ENCODE measurements at places on chromosomes 4 and X.

- DNase-seq = no peak
These were observed 50.9 kb downstream of the ABCG2 start for GRCh38 chr4:88107406-88108107.

DNA sequence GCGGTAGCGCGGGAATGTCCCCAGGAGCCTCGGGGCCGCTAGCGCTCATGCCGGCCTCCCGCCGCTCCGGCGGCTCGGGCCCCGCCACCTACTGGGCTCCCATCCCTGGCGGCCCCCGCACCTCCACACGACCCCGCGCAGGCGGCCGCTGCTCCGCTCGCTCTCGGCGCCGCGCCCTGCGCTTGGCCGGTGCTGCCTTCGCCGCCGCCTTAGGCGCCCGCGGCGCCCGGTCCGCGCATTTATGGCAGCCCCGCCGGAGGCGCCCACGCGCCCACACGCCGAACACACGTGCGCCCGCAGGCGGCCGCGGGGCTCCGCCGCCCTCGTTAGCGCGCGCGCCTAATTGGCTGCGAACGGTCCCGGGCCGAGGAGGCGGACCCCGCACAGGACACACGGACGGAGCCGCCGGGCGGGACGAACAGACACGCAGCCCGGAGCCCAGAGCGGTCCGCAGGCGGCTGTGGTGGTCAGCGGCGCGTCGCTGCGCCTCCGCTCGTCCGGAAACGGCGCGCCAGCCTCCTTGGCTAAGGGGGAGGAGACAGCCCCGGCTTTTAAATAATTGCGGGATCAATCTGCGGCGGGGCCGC is at the start of gene NKX1-1:
NKX1-1 (minus strand) TSS at position 49 of the 587 bp plus-strand sequence; CDS start at position 49, 0 bp downstream.
- DNase-seq = peak; percentile 6

GRCh38 chr4:140756319-140757231 is at the start of gene TBC1D9:
Gene TBC1D9 (minus strand): TSS chr4:140756385. CDS start chr4:140756045, 340 bp downstream.
- no peak for DNase-seq

- no peak for DNase-seq
These were observed 33.9 kb downstream of the USP46 start for GRCh38 chr4:52625216-52625615.

- no peak for DNase-seq
These were observed 167.5 kb downstream of the DCTD start for GRCh38 chr4:182749667-182750167.

DNA sequence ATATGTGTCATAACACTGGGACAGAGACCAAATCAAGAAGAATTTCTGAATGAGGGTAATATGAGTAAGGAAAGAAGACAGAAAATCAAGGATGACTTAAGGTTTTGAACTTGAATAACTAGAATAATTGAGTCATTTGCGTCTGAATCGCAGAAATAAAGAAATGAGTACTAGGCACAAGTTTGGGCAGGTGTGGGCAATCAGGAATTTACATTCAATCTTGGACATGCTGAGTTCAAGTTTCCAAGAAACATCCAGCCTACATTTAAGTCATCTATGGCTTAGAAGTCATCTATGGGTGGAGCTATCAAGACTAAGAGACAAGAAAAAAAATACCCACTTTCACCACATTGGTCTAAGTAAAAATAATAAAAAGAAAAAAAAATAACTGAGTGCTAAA is 30.4 kb upstream of the WDR44 start:
- no peak for DNase-seq

- no peak for DNase-seq
These were observed 108.3 kb downstream of the CDS1 start for GRCh38 chr4:84691170-84691691.

DNA sequence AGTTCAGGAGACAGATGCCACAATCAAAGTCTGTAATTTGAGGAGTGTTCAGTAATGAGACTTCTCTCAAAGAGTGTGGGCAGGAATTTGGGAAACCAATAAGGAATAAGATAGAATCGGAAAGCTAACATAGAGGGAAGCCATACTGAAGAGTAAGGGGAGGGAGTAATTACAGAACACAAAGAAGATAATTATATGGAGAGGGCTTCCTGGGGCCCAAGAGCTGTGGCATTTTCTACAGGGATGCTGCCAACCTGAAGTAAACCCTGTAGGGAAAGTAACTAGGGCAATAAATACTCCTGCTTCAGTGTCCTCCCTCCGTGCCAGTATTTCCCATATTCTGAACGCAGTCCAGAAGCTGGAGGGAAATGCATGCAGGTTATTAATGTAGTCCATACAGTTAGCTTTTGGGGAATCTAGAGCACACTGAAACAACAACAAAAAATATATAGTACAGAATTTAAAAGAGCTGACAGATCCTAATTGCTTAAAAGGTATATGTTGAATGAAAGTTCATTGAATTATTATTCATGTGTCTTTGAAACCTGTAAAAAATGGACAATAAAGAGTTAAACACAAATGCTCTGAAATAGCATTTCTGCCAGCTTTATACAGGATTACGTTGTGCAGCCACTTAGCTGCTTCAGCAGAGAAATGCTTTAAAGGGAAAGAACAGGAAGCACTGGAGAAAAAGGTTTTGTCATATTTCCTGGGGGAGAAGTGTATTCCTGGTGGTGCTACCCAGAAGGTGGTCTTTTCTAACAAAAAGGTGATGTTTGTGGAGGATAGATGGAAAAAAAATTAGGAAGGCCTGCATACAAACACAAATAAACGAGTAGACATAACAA is 48.0 kb downstream of the CXXC4 start:
- DNase-seq = no peak

GRCh38 chrX:12974796-12975669 is at the start of gene TMSB4X:
Gene TMSB4X (plus strand): TSS chrX:12975110.
- peak; percentile 82 for DNase-seq

DNA sequence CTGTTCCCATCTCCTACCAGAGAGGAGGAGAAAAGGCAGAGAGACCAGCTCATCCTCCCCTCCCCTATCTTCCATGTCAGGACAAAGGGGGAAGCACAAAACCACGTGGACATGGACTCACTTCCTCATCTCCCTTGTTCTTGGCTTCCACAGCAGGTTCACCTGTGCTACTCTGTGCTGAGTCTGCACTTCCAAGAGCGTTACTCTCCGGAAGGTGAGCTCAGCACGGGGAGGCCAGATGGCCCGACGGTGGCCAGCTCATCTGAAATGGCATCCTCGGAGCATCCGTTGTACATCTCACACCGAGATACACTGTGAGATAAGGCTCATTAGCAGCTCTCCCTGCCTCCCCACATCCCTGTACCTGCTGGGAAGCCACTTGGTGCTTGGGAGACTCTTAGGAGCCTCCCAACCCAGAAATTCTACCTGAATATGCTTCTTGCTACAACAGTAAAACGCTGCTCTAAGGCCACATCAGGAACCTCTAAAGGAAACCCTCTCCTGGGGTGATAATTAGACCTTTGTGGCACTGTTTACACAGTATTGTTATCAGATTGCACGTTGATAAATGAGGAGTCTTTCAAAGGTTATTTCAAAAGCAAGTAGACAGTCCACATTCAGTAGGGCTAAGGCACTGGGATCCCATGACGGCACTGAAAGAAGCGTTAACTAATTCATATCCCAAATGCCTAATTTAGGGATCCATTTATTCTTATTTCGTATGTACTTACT is 19.4 kb downstream of the LGI2 start:
- no peak for DNase-seq

GRCh38 chr4:54373718-54374210 is 144.7 kb downstream of the PDGFRA start:
- DNase-seq = no peak

DNA sequence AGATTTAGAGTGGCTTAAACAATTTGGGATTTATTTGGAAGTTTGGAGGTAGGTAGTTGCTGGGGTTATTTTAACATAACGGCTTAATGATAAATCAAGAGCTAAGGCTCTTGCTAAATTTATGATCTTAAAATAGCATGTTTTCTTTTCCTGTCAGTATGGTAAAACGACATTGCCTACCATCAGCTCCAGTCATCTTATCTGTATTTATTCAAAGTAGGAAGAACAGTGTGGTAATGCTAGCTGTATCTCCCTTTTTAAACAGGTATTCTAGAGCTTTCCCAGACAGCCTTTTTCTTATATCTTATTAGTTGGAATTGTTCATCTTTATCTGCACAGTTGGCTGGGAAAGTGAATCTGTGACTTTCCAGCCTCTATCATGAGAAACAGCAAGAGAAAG is 110.2 kb downstream of the SLC4A4 start:
- no peak for DNase-seq

- DNase-seq = no peak
These were observed 93.7 kb upstream of the TRPC3 start for GRCh38 chr4:122045533-122045932.

DNA sequence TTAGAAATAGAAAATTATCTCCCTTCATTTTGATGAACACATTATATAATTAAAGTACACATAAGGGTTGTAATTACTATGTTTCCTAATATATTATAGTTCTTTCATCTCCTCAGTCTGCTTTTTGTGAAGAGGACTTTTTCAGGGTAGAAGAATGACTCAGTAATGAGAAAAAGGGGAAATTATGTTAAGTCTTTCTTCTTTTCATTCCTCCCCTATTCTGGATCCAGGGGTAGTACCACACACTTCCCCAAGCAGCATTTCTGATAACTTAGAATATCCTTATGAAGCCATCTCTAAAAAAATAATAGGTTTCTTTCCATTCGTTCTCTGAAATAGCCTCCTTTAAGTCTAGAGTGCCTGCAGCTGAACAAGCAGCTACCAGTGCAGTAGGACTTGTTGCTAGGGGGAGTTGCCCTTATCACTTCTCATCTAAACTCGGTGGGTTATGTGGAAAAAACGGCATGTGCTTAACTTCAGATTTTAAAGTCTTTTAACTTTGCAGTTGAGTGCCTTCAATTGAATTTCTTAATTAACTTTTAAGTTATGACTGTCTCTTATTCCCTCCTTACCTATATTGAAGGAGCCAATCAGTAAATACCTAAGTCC is 184.8 kb downstream of the ARHGAP24 start:
- DNase-seq = no peak

GRCh38 chr4:165828928-165829327 is 44.1 kb upstream of the TLL1 start:
- no peak for DNase-seq

DNA sequence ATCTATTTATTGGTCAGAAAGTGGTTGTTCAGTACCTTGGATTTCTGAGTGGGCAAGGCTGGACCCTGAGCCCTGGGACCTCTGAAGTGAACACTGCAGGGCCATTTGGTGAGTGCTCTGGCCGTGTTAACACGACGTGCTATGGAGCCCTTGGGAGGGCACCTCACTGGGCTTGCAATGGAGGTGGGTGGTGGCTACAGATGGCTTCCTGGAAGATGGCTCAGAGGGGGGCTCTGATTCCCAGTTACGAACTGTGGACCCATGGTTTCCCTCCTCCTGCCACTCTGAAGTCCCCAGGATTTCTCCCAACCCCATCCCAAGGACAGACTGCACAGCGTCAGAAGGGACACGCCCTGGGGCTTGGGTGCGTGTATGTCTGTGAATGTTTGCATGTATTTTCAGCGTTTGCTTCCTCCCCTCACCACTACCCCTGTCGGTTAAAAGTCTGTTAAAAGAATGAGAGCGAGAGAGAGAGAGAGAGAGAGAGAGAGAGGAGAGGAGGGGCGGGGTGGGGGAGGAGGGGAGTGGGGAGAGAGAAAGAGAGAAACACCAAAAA is 3.7 kb upstream of the RHOH start:
- peak; percentile 58 for DNase-seq

- no peak for DNase-seq
These were observed 81.8 kb downstream of the GLUD2 start for GRCh38 chrX:121128925-121129877.

GRCh38 chrX:152814048-152814447 is 16.5 kb downstream of the CETN2 start:
- no peak for DNase-seq

DNA sequence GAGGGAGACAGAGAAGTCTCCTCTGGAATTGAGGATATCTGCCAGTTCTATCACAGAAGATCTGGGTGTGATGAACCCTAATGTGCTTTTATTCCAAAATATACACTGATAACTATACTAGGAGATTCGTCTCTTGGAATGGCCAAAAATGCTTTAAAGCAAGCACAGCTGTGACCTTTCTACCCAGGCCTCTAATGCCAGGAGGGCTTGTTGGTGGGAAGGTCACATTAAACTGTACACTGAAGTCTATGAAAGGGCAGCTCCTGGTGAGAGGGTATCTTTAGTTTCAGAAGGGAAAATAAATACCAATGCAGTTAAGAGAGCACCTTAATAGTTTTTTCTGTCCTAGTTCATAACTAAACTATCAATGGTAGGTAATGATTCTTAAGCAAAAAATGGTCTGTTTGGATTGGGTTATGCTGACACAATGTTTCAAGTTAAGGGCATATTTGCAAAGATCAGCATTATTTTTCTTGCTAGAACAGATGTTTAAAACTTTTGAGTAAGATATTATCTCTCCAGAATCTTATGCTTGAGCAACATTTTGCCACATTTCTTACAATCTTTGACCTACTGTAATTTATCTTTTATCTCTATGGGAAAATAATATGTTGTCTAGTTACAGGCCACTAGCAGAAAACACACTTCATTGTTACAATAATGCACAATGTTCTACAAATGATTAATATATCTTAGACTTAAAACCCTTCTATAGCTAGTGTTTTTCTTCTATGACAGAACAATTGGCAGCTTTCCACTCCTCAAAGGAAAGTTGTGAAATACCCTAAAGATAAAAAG is 59.6 kb downstream of the SEC24D start:
- no peak for DNase-seq

DNA sequence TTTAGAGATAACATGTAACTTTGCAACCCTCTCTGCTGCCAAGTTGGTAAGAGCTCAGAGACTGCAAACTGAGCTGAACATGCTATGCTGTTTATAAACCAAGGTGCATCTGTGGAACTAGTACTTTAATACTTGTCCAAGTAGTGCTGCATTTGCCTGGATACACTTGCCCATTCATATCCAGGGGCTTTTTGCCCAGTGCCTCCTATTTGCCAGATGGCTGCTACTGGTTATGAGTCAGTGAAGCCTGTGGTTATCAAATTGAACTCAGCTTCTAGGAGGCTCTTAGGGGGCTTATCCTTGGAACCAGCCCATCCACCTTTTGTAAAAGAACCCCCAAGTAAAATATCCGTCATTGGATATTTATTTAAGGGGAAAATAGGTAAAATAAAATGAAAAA is 79.6 kb downstream of the AFF2 start:
- no peak for DNase-seq

DNA sequence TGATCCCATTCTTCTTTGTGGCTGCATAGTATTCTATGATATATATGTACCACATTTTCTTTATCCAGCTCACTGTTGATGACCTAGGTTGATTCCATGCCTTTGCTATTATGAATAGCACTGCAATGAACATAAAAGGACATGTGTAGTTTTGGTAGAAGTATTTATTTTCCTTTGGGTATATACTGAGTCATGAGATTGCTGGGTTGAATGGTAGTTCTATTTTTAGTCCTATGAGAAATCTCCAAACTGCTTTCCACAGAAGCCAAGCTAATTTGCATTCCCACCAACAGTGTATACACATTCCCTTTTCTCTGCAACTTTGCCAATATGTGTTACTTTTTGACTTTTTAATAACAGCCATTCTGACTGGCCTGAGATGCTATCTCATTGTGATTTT is 278.3 kb downstream of the PCDH18 start:
- no peak for DNase-seq

DNA sequence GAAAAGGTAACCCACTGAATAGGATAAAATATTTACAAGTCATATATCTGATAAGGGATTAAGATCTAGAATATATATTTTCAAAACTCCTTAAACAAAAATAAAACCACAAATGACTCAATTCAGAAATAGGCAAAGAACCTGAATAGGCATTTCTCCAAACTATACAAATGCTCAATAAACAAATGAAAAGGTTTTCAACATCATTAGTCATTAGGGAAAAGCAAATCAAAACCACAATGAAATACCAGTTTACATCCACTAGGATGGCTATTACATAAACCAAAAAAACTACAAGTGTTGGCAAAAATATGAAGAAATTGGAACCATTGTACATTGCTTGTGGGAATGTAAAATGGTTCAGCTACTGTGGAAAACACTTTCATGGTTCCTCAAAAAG is 167.0 kb upstream of the GALNT7 start:
- DNase-seq = no peak
